Stimulated activated CD8-positive, alpha-beta memory T cell treated with anti-CD3 and anti-CD28 coated beads, Interleukin-2, amount 100 ng/mL, for 1 hour (primary cell): ENCODE measurements at places on chromosomes 7 and 10.

- no peak for DNase-seq
Measured at GRCh38 chr10:99779335-99779734, 3.1 kb upstream of the ABCC2 start.

DNA sequence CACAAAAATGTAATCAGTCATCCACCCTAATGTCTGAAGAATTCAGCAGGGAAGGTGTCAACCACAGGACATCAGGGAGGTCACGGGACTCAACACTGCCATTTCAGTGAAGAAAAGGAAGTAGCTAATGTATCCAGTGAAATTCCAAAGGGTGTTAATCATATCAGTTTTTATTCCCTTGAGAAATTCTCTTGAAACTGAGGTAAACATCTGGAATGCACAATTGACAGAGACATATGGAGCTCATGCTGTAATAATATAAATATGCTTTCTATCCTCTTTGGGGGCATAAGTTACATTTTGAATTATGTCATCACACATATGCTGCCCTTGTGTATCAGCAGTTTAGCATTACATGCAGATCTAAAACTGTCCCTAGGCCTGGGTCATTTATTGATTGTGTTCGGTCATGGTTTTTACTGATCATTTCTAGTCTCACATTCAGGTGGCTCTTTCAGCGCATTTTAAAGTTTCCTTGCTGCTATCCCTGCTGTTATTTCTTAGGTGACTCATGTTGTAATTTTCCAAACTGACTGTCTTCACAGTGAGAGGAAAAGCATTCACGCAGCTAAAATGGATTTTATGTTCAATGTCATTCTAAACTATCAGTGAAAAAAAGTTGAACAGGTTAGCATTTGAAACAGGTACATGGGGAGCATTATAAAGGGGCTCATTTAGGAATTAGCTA is 273.9 kb downstream of the TSPAN12 start:
- no peak for DNase-seq

- no peak for DNase-seq
Measured at GRCh38 chr7:24299192-24299591, 15.2 kb downstream of the NPY start.

- no peak for DNase-seq
Measured at GRCh38 chr10:28743576-28743975, 66.3 kb downstream of the BAMBI start.

DNA sequence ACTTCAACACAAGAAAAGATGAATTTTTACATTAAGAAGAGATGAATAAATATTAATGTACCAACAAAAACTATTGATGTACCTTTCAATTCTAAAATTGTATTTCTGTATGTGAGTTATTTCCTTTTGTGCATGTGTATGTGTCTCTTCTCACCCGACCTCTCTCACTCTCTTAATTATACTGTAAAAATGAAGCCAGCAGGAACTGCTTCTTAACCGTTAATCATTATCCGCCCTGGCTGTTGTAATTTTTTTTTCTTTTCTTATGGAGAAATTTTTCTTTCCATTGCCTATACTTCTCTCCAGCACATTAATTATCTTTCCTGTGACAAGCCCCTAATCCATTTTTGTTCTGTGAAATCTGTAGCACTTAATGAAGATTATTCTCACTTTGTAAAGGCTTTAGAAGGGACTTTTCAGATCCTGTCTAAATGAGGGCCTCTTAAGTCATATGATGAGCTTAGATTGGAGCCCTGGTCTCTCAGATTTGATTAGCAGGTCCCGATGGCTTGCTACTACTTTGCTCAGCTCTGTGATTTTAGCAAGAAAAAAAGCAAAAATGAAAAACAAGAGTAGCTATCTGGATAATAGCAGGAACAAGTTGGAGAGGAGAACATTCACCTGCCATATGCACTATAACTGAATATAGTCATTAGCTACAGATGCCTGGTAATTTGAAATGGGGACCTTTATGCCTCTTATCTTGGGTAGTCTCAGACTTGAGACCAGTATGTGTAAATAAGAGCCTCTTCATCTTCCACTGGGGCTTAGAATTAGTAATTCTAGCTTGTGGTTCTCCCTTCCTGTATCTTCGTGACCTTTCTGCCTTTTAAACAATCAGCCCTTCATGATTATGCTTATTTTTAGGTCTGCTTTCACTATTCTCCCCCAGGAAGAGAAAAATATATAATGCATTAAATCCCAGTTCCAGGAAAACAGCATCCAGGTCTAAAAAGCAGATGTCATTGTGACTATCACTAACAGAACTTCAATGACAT is 80.0 kb upstream of the COL1A2 start:
- no peak for DNase-seq

GRCh38 chr7:32023376-32023775 is 46.8 kb downstream of the PDE1C start:
- DNase-seq, result no peak

DNA sequence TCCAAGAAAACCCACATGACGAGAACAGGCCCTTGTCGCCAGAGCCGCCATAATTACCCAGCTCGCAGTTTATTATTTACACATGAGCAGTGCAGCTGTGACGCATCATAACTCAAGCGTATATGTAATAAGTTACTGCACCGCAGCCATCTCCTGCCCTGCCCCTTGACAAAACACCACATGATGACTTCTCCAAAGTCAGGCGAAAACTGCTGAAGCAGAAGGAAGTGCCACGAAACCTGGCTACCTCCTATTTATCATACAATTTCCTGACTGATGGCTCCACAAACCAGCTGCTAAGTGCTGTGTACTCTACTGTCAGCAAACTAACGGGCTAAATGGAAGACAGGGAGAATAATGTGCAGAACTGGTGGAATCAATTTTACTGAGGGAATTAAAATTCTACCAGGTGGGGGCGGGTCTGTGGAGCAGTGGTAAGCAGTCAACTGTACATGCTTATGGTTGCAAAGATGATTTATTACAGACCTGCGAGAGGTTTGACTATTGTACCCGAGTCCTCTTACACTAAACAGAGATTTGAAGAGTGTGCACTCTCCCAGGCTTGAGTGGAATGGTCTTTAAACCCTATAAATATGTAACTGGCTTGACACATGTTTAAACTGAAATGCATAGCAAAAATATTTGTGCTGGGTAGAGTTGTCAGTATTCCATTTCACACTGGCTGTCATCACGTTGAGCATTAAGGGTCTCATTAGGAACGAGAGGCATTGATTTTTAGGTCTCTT is 156.0 kb downstream of the GLI3 start:
- no peak for DNase-seq

- DNase-seq, result no peak
Measured at GRCh38 chr7:87831097-87831496, 45.1 kb downstream of the SLC25A40 start.

DNA sequence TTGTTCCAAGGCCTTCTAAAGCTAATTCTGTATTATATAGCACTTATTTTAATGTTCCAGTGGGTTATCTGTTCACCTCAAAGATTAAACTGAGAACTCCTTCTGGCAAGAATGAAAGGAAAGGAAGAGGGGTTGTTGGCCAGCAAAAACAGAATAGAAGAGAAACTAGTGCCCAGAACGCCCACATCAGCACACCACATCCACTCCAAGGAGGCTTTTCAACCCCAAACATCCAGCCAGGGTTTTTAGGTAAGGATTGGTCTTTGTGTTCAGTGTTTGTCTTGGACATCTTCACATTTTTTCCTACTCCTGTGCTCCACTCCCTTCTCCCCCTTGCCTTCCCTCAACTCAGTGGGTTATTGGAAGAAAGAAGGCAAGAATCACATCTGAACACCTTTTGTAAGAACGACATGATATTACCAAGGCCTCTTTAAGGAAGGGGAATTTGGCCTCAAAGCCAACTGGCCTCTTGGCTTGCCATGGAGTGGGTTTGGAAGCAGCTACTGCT is 55.8 kb downstream of the BICC1 start:
- no peak for DNase-seq

DNA sequence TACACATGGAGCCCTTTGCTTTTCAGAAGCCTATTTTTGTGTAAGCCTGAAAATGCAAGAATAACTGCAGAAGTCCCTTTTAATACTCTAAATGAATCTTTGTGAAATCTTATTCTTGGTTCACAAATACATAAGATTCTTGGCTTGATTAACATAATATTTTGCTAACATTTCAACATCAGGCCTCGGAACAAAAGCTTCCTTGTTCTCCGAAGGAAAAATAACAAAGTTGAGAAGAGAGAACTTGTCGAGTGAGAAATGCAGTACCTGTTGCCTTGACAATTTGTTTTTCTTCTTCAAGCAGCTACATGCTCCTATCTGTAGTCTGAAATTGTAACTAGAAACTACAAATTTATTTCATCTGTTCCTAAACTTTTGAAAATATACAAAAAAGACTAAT is 8.5 kb downstream of the NT5C2 start:
- no peak for DNase-seq

GRCh38 chr10:91036807-91037411 is 116.0 kb upstream of the ANKRD1 start:
- DNase-seq, result no peak
